ENCODE measurements at places on chromosomes 16 and 17.

GRCh38 chr16:78789561-78789960 is 690.1 kb downstream of the WWOX start:
- no peak for DNase-seq

DNA sequence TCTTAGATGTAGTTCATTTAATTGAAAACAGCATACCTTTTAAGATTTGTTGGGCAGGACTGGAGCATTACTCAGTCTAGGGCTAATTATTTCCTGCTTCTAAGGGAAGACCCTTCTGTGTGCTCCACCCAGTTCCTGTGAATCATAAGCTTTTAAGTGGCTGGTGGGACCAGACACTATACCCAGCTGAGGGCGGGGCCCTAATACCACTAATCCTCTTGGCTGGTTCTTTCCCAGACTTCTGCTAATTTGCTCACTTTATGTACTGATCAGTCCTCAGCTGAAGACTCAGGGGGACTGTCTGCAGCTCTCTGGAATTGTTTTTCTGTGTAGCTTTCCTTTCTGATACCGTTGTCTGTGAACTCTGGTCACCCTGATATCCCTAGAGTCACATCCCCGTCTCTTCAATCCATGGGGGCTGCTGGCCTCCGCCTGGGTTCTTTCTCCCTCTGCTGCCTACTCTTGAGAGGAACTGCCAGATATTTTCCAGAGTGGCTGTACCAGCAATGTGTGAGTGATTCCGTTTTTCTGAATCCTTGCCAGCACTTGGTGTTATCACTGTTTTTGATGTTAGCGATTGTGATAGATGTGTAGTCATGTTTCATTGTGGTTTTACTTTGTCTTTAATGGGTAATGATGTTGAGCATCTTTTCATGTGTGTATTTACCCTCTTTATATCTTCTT is 35.1 kb downstream of the MFSD11 start:
- DNase-seq: peak; percentile 56

DNA sequence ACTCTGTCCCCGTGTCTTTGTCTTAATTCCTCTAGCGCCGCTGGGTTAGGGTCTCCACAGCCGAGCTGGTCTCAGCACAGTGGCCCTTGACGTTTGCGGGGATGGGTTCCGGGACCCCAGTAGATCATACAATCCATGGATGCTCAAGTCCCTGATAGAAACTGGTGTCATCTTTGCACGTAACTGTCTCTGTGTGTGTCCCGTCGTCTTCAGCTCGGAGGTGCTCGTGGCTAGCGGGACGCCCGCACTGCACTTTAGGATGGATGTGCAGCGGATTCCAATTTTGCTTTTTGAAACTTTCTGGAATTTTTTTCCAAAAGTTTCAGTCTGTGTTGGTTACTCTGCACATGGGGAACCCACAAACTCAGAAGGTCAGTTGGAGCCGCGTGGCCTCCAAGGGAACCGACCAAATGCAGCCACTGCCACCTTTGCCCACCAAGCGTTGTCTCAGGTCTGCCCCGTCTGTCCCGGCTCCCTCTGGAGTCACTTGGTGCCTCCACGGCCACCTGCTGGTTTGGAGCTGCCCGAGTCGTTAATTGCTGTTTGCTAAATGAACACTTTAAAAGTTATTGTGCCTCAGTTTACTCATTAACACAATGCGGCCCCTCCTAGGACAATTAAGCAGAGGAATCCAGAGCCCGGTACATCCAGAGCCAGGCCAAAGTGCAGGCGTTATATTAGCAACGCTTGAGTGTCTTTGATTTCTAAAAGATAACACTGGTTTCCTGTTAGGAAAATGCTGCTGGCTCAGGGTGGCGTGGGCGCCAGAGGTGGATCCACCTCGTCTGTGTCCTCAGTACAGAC is 5.3 kb upstream of the DPEP1 start:
- DNase-seq: no peak

DNA sequence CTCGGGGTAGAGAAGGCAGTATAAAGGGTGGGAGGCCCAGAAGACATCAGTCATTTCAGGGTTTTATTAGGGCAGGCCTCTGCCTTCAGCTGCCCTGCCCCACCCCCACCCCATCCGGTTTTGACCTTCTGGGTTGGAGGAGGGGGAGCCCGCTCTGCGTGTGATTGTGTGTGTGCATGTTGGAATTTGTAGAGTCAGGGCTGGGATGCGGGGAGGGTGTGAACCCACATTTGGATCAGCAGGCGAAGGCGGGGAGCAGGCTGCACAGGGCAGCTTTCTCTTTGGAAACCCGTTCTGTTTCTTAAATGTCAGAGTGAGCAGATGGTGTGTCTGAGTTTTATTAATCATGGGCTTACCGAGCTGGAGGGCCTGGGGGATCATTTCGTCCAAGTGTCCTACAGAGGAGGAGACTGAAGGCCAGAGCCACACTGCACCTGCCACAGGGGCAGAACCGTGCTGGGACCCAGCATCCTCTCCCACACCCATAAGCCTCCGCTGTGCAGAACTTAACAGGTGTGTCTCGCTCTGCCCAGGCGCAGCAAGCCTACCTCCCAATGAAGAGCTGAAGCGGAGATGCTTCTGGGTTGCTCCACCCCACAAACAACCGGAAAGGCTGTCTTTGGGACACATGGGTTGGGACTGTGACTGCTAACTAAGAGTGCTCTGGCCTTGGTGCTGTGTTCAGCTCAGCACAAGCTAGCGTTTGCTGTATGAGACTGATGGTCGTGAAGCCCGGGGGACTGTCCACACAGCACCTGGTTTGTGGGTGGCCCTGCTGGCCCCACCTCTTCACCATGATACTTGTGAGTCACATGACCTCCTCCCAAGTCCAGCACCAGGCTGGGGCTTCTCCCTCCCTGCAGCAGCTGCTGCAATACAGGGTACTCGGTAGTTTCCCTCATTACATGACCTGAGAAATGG is 70.9 kb upstream of the GSE1 start:
- DNase-seq: no peak

Measured in left hindlimb (tissue), 1 donor.